AG04449 (cell line): ENCODE measurements at places on chromosomes 11 and 22.

- no peak for DNase-seq
Measured at GRCh38 chr11:60988658-60989057, 17.2 kb downstream of the CD6 start.

- DNase-seq, result no peak
Measured at GRCh38 chr22:23146478-23147205, 1.4 kb downstream of the RAB36 start.

- DNase-seq, result no peak
Measured at GRCh38 chr11:45794169-45794568, 10.8 kb upstream of the SLC35C1 start.

DNA sequence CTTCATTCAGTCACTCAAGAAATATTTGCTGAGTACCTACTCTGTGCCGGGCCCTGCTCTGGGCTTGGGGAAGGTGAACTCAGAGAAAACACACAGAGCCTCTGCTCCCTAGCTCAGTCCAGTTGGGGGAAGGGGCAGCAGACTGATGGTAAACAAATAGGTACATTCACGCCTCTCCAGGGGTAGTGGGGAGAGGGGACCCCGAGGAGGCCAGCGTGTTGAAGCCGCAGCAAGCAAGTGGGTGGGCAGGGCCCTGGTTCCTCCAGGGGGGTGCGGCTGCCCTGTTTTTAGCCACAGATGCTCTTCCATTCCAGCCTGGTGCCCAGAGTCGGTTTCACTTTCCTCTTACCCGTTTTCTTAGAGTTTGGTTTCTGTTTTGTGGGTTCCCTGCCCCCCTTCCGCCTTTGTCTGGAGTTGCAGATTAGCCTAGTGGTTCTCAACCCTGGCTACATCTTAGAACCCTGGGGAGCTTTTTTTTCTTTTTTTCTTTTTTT is 8.7 kb downstream of the DRAP1 start:
- no peak for DNase-seq

GRCh38 chr11:134643115-134644012 is 231.3 kb upstream of the B3GAT1 start:
- DNase-seq, result no peak

- no peak for DNase-seq
Measured at GRCh38 chr11:10496296-10496936, 41.4 kb downstream of the AMPD3 start.

DNA sequence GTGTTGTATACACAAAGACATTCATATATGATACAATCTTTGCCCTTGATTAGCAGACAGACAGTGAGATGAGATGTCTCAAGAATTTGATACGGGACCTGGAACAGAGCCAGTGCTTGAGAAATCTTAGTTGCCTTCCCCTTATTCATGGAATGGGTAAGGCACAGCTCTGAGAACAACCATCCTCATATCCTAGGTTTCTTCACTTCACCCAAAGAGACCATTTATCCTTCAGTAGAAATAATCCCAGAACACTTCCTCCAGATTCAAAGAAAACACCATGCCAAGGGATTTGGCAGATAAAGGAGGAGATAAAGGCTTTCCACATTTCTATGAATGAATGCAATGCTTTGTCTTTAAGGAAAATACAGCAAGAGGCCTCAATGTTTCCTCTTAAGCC is 8.8 kb upstream of the IZUMO1R start:
- DNase-seq, result no peak

DNA sequence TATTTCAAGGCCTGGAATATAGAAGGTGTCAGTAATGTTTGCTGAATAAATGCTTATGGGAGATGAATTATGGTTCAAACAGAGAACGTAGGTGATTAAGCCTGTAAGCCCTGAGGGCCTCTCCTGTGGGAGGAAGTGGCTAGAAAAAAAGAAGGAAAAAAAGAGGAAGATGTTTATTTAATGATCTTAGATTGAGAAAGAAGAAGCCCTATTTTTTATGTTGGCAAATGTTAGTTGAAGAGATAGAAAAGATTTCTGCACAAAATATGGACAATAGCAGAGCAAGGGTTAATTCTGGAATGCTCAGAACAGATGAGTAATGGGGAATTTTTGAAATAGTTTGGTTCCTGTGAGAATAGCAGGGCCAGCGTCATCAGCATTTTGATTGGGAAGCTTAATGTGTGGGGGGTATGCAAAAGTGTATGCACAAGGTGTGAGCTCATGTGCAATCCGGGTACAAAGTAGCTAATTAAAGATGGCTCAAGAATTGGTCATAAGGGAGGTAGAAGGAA is 95.7 kb downstream of the TEAD1 start:
- DNase-seq, result peak; percentile 72

- DNase-seq, result no peak
Measured at GRCh38 chr22:50070366-50070765, 12.3 kb upstream of the TTLL8 start.

DNA sequence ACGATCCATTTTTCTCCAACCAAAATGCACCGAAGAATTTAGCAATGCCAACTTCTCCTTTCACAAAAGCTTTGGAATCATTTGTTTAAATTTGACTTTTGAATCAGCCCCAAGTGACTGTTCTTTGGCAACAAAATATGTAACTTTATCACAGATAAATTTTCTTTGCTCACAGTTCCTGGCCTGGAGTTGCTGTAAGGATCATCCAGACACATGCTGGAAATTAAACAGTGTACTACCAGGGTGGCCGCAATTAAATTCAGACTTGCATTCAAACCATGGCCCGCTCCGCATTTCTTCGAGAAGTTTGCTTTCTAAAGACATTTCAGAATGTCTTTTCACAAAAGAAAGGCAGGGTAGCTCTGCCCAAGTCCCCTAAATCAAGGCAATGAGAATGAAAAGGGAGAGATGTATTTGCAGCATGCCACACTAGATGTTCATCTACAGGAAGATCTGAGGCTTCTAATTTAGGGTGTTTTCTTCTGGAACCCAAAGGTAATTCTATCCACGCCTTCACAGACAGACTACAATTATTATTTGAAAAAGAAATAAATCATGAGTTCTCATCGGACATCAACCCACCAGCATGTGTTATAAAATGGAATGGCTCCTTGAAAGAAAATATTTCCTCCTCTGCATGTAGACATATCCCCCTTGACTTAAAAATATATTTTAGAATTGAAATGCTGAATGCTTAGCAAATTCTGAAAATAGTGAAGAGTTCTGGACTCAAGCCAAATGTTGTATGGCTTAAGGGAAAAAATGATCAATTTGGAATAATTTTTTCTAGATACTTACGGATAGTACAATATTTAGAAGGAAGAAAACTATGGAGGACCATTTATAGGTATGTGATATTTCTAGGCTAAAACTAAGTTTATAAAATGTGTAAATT is 189.7 kb upstream of the BLID start:
- no peak for DNase-seq

GRCh38 chr11:59710136-59710847 is 3.4 kb downstream of the OR10V1 start:
- no peak for DNase-seq

GRCh38 chr11:108616549-108616948 is 23.0 kb upstream of the EXPH5 start:
- DNase-seq, result no peak

DNA sequence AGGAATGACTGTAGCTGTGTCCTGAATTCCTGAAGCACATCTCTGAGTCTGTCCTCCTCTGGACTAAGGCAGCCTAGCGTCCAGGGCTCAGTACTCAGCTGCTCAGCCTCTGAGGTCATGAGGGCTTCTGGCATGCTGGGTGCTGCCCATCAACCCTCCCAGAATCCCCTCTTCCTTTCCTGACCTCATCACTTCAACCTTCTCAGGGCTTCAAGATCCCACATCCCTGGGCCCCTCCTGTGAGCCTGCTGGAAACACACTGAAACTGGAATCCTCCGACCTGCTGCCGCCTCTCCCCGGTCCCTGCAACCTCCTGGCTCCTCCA is 803 bp downstream of the KRTAP5-8 start:
- no peak for DNase-seq

DNA sequence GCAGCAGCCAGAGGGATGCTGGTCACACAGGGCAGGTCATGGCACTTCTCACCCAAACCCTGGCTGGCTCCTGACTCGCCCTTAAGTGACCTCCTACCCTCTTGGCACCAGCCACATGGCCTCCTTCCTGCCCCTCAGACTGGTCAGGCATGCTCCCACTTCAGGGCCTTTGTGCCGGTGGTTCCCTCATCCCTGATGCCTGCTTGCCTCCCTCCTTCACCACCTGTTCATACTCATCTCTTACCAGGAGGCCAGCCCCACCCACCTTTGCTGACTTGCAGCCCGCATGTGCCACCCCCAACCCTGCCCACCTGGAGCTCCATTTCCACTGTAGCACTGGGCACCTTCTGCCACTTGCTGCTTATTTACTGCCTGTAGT is 20.1 kb downstream of the GNAZ start:
- no peak for DNase-seq

- no peak for DNase-seq
Measured at GRCh38 chr11:35293035-35293434, 126.3 kb downstream of the SLC1A2 start.

GRCh38 chr11:68934666-68935065 is 31.0 kb downstream of the IGHMBP2 start:
- no peak for DNase-seq

GRCh38 chr11:8038811-8039529 is 42.0 kb upstream of the TUB start:
- no peak for DNase-seq
